ENCODE measurements at places on chromosomes 7 and 10.

DNA sequence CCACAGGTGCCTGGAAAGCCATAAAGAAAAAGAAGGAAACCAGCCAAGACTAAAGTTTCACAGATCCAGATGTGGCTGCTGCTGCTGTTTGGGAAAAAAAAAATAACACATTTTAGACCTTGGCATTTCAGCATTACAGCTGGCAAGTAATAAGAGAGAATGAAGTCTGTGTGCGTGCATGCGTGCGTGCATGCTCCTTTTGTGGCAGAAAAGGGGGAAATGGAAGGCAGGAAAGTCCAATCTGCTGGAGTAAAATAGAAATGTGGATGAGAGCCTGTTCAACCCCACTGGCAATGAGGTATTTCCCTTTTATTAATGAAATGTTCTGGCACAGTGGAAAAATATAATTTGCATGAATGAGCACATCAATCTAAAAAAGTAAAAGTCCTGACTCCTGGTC is 137.0 kb upstream of the SEMA3A start:
- DNase-seq: no peak

DNA sequence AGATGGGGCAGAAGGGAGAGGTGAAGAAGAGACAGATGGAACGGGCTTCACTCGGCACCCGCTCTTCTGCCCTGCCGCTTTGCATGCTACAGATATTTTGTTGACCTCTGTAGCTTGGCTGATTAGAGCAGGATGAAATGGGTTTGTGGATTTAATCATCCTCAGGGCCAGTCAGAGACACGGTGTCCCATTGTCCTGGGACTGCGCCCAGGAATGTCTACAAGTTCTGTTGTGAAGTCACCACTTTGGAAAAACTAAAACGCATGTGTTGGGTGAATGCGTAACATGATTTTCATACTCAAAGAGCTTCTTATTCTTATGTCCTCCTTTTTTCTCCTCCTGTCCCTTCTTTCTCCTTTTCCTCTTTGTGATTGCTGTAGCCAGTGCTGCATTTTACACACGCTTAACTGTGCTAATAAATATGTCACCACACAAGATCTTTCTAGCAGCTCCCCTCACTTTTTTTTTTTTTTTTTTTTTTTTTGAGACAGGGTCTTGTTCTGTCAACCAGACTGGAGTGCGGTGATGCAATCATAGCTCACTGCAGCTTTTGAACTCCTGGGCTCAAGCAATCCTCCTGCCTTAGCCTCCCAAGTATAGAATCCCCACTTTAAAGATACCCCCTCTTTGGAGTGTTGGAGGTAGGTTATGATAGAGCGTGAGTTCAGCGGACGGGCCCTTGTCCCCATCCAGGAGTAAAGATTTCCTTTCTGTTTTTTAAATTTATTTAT is 3.4 kb downstream of the CPA4 start:
- no peak for DNase-seq

- DNase-seq: no peak
These were observed 75.2 kb downstream of the CLEC2L start for GRCh38 chr7:139598642-139599041.

- DNase-seq: no peak
These were observed 758.0 kb downstream of the AUTS2 start for GRCh38 chr7:70356085-70356786.

- no peak for DNase-seq
These were observed 136.8 kb upstream of the MGMT start for GRCh38 chr10:129330211-129330610.

DNA sequence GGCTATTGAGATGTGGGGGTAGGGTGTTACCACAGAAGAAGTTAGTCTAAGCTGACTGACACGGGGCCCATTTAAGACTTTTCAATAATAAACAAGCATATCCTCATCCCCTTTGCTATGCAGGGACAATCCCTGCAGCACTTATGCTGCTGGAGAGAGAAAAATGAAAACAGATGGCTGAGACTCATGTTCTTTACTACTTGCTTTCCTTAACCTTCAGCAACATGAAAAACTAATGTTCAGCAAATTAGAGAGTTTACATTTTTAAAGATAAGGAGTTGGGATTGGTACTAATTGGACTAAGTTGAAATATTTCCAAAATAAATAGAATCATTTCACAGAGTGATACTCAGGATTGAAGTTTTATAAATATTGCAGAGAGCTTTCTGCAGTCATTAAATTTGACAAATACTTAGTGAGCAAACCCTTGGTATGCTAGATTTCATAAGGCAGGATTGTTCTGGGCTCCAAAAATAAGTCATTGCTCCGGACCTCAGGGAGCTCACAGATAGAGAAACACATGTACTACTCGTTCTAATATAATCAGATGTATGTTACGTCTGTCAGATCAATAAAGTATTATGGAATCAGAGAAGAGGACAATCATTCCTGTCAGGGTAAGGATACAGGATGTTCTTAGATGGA is 147.1 kb upstream of the LRRN3 start:
- no peak for DNase-seq

DNA sequence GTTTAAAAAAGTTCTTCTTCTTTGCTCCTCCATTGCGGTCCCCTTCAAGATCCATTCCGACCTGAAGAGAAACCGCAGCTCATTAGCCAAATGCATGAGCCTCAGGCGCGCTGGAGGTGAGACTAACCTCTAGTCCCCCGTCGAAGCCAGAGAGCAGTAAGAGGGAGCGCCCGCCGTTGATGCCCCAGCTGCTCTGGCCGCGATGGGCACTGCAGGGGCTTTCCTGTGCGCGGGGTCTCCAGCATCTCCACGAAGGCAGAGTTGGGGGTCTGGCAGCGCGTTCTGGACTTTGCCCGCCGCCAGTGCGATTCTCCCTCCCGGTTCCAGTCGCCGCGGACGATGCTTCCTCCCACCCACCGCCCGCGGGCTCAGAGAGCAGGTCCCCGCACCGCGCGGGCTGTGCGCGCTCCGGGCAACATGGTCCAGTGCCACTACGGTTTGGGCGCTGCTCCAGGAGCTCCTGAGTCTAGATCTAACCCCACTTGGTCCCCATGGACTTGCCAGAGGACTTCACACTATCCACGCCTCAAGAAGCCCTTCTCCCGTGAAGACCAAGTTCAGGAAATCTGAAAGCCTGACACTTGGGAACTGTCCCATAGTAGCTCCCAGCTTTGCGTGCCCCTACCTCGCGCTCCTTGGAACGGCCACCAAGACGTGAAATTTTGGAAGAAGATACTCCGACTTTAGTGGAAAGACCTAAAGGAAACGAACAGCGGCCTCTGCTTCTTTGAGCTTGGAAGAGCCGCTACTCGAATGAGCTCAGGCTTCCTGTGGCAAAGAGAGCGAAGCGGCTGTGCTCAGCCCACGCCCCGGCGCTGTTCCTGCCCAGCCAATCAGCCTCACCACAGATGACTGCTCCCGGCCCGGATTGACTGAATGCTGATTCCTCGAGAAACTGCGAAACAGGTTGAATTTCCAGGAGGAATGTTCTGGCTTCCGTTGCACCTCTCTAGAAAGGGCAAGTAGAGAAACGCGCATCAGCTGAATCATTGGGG is at the start of gene ABCB1:
Gene ABCB1 (minus strand): TSS at position 755 of the 995 bp plus-strand sequence. CDS start 700 bp downstream, at position 55.
- DNase-seq: peak; percentile 24

GRCh38 chr7:10116511-10116910 is 857.2 kb upstream of the PHF14 start:
- DNase-seq: no peak

GRCh38 chr7:50661345-50662040 is 96.3 kb upstream of the DDC start:
- no peak for DNase-seq

- DNase-seq: no peak
These were observed 1284.3 kb downstream of the XPNPEP1 start for GRCh38 chr10:108639010-108639409.

- DNase-seq: no peak
These were observed 60.7 kb downstream of the R3HCC1L start for GRCh38 chr10:98195120-98195519.

GRCh38 chr10:21860718-21861117 is 142.8 kb downstream of the DNAJC1 start:
- no peak for DNase-seq

GRCh38 chr7:121157885-121158590 is 169.5 kb downstream of the CPED1 start:
- DNase-seq: no peak

GRCh38 chr7:105916603-105917002 is 40.2 kb upstream of the ATXN7L1 start:
- DNase-seq: no peak

DNA sequence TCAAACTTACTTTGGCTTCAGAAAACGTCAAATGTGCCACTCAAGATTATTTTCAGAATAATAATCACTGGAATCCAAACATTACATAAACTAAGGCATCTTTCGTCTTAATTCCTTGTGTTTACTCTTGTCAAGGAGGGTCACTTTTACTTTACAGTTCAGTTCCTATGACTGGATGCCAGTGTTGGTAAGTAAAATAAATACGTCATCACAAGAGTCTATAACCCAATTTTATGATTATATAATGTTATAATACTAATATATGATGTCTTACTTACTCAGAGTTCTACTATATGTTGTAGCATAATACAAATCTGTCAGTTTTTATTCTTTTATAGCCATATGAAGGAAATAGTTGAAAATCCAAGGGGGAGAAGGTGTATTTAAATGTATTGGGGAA is 123.8 kb downstream of the GPR85 start:
- DNase-seq: no peak

- DNase-seq: no peak
These were observed 72.1 kb upstream of the SEC61G start for GRCh38 chr7:54831046-54831643.

DNA sequence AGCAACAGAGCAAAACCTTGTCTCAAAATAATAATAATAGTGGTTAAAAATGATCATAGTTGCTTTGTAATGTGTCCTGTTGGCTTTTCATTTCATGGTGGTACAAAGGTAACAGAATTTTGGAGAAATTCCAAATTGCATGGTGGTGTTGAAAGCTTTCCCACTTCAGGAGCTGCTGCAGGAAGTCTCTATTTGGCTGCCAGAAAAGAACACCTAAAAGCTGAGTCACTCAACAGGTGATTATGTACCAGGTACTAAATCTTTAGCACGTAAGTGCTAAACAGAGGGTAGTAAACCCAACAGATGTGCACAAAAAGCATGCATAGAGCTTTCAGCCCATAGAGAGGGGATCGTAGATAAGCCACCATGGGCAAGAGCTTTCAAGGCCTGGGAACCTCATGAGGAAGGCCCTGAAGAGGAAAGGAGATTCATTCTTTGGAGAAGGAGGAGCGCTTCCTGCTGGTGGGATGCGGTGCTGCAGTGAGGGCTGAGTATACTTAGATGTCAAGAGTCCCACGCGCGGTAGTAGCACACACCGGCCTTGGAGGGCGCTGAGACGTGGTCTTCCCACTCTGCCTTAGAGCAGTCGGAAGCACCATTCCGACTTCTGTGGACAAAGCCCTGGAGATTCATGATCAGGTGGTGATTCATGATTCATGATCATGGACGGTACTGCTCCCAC is 118.7 kb downstream of the RALA start:
- DNase-seq: no peak

GRCh38 chr7:130150587-130150986 is 54.6 kb downstream of the TMEM209 start:
- no peak for DNase-seq

DNA sequence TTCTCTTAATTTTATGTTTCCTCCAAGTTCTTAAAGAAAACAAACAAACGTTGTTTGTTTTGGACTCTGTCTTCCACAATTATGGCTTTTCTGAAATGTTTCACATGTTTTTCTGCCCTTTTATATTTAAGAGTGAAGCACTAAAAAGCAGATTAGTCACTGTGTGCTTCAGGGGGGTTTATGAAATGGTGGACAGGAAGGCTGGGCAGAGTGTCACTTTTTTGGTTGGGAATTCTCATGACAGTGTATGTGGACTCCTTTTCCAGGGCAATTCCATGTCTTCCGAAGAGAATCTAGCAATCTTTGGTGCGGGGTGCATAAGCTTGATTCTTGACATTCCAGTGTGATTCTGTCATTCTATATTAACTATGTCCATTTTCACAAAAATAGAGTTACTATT is 669.4 kb downstream of the PARD3 start:
- no peak for DNase-seq

DNA sequence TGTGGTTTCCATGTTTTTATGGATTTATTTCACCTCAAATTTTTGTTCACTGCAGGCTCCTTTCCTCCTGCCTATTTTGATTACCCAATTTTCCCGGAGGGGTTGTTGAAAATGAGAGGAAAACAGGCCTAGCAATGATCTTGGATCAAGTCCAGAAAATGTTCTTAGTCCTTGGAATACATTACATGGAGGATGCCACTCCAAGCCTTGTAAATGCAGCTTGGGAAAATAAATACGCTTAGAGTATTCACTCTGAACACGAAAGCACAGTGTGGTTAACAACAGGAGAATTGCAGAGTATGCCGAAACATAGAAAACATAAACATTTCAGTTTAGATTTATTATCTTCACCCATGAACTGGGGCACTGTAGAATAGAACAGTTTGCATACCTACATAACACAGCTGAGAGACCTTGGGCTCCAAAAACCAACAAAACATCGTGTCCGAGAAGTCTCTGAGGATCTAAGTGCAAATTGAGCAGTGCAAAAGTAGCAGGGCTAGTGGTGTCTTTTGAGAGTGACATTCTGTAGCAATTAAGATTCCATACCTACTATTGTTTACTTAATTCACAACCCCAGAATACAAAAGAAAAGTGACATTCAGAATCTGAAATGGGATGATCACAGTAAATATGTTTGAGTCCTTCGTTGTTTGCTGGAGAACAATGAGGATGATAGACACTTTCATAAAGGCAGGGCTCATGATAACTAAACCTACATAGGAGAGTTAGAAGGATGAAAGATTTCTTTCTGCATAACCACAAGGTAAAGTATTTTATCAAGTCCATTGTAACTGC is 7.6 kb upstream of the CD36 start:
- no peak for DNase-seq

- DNase-seq: no peak
These were observed 24.8 kb upstream of the INPP5A start for GRCh38 chr10:132512693-132513345.

GRCh38 chr7:140417456-140418155 is 13.7 kb downstream of the RAB19 start:
- no peak for DNase-seq

DNA sequence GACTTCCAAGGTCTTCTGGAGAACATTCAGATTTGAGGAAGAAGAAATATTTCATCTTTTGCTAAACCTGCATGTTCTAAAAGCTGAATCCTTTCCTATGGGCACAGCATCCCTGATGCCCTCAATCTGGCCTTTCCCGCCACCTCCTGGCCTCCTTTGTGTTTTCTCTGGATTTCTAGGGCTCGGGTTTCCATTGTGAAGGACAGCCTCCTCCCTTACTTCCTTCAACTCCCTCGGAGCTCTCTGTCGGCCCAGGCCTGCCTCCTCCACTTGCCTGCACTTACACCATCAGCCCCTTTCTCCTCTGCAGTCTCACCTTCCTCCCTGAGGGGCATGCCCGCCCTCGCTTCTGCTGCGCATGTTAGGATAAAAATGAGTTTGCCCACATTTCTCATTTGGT is 75.4 kb downstream of the WIPF3 start:
- DNase-seq: no peak

DNA sequence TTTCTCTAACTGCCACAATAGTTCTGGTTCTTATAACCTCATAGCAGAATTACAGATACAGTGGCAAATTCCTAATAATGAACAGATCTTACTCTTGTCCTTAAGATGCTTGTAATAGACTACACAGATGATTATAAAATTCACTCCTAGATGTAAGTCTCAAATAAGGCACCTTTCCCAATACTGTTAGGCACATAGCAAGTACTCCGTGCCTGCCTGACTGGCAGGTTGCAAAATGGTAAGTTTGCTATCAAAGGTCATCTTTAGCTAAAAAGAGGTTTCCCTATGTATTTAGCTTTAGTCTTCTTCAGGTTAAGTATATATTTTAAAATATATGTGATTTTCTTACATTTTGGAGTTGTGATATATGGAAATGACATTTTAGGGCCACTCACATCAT is 50.4 kb upstream of the FHIP2A start:
- DNase-seq: no peak

GRCh38 chr10:35398355-35398754 is 62.0 kb downstream of the CCNY start:
- DNase-seq: no peak

Measured in stimulated activated CD8-positive, alpha-beta memory T cell treated with anti-CD3 and anti-CD28 coated beads, Interleukin-2, amount 100 ng/mL, for 1 hour (primary cell).